SJSA1 (cell line): ENCODE measurements at places on chromosomes 4 and X. TPM values are rescaled to one million over a fixed set of nuclear protein-coding genes. Genes with fewer than 3 reads are reported as not detected.
A peak's percentile ranks its signal among the peaks of the same experiment; 100 is the strongest.

The PAGE1 gene
- not detected in 2 replicates for total RNA-seq

DNA sequence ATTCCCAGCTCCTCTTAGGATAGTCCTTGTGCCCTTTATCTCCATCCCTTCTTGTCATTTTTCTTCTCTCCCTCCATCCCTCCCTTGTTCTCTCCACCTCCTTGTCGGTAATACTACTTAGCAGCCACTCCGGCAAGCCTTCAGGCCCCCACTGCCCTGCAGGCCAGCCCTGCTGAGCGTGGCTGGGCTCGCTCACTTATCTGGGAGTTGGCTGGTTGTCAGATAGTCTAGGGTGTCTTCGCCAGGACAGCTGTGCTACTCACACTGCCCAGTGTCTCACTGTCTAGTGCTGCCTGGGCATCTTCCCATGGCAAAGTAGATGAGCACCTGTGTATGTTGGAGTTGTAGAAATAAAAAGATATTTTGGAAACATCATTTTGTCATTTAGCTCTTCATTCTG is 75.0 kb downstream of the STK32B start:
- H3K36me3 ChIP-seq, result no peaks in the 10 kb centered on the region
- no peak for DNase-seq
- no peak overlapping the region for H3K4me3 ChIP-seq

- no peaks in the 10 kb centered on the region for H3K36me3 ChIP-seq
- peaks cover 17% of the 10 kb centered on the region for H3K4me1 ChIP-seq
- no peak overlapping the region for H3K27ac ChIP-seq
- no peak overlapping the region for H3K4me3 ChIP-seq
- no peaks in the 10 kb centered on the region for H3K27me3 ChIP-seq
- DNase-seq, result no peak
Observed at GRCh38 chrX:39693298-39693697, 404.5 kb downstream of the BCOR start.

- H3K4me3 ChIP-seq, result no peak overlapping the region
- no peak for DNase-seq
- H3K27me3 ChIP-seq, result no peaks in the 10 kb centered on the region
- H3K36me3 ChIP-seq, result no peaks in the 10 kb centered on the region
- no peak overlapping the region for H3K27ac ChIP-seq
Observed at GRCh38 chrX:76919761-76920160, 492.3 kb downstream of the MAGEE1 start.

The KCND1 gene
- total RNA-seq, result 0.18 TPM in 1 of 2 replicates, not detected in the other

DNA sequence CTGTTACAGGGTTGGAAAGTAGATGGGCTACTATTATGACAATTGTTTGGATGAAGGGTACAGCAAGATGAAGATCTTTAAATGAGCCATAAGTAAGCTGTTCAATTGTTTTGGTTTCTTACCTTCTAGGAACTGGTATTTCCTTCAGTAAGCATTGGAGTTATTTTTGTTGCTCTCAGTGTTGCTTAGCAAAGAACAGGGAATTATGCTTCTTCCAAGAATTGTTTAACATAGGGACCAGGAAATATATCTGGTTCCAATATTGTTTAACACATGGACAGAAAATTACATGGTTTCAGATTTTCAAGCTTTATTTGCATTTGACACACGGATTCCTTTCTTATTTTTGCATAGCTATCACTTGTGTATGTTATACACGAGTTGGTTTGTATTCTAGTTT is 1999.0 kb downstream of the ARAP2 start:
- H3K27ac ChIP-seq, result no peak overlapping the region
- no peaks in the 10 kb centered on the region for H3K4me1 ChIP-seq
- no peak for DNase-seq
- no peaks in the 10 kb centered on the region for H3K27me3 ChIP-seq

DNA sequence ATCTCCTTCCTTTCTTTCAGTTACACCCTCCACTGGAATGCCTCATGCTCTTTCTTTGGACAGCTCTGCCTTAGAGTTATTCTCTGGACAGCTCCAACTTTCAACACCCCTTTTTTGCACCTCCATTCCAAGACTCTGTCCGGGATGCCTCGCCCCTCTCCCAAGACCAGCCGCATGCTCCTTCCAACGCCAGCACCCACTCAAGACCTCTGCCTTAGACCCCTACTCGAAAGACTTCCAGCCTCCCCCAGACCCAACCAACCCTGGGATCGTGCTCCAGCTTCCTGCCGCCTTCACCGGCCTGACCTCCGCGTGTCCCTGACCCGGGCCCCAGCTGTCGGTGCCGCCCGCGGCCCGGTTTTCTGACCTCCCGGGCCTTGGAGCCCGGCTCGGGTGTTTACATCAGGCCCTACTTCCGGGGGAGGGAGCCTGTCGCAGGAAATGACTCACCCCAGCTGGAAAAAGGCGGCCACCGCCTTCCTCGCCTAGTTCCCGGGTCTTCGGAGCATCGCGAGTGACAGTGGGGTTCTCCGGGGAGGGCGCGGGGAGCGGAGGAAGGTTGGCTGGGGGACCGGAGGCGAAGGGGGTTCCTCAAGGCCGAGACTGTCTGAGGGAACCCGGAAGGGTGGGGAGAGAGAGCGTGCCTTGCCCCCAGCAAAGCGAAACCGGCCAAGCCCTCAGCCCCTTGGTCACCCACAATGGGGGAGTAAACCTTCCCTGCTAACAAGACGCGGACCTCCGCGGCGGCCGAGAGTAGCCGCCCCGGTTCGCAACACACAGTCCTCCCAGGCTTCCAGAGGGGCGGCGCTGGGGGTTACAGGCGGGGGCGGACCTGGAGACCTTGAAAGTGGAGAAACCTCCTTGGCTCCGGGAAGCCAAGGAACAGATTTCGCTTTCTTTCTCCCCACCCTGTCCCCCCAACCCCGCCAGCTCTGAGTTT is at the start of gene WDR45:
Gene WDR45, minus strand, starts transcription at position 399 of the 940 bp plus-strand sequence. CDS start 1,792 bp downstream, outside the sequence.
- peaks cover 7% of the 10 kb centered on the region; the same call in 1 of the 2 replicates for H3K36me3 ChIP-seq
- peak within 1 kb of the TSS; percentile 55 for H3K4me3 ChIP-seq
- peak; percentile 76 for DNase-seq
- H3K27ac ChIP-seq, result peak within 1 kb of the TSS; percentile 93

DNA sequence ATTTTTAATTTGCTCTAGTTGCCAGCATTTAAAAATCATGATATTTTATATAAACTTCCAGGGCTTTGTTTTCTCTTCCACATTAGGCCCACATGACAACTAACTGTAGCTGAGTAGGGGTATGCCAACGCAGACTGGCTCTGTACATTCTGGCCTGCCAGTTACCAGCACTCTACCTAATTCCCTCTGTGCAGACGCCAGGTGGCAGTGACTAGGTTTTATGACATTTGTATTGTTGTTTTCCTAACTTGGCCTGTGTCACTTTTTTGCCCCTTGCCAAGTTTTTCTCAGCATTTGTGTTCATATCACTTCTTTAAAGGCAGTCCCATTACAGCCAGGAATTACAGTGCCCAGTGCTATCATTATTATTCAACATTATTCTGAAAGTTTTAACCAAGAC is 347.5 kb downstream of the NKX6-1 start:
- DNase-seq, result no peak
- H3K36me3 ChIP-seq, result no peaks in the 10 kb centered on the region
- H3K4me1 ChIP-seq, result no peaks in the 10 kb centered on the region
